ENCODE measurements at places on chromosomes 5 and 9.
A peak's percentile ranks its signal among the peaks of the same experiment; 100 is the strongest.

- DNase-seq: peak; percentile 64
These were observed at the start of gene NCS1 for GRCh38 chr9:130172161-130172857. TSS of gene NCS1 (plus strand) at chr9:130172404. CDS start at chr9:130172664, 260 bp downstream.

DNA sequence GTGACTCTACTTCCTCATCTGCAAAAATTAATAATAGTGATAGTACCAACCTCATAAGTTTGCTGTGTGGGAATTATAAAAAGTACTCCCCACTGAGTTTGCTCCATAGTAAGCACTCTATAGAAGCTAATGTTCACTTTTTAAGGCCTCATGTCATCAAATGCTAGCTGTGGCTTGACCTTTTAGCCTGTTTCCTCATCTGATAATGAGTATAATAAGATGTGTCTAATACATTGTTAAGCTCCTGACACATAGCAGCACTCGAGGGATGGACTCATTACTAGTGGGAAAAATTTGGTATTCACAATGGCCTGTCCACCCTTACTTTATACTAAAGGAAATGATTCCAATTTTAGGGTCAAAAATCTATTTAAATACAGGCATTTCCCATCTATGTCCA, 26.1 kb upstream of the CAST start:
- no peak for DNase-seq

DNA sequence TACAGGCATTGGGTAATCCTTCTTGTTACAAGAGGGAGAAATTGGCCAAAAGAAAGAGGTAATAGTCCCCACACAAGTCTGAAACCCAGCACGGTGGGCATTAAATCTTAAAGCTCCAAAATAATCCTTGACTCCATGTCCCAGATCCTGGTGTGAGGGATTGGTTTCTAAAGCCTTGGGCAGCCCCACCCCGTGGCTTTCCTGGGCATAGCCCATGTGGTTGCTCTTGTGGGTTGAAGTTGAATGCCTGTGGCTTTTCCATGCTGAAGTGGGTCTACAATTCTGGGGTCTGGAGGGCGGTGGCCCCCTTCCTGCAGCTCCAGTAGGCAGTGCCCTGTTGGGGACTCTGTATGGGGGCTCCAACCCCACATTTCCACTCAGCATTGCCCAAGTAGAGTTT, 91.8 kb upstream of the LARP1 start:
- no peak for DNase-seq

DNA sequence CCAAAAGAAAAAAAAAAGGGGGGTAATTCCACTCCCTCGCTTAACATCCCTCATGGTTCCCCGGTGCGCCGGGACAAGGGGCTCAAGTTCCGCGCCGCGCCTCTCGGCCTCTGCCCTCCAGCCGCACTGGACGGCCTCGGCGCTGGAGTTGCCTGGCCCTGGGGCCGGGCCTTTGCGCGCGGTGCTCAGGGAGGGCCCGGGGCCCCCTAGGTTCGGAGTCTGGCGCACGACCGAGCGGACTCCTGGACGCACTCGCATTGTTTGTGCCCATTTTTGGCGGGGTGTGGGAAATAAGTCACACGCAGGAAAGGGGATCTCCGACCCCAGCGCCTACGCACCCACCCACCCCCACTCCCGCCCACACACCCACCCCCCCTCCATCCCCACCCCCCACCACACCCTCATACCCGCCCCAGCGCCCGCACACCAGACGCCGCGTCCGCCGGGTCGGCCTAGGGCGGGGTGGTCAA, 381 bp downstream of the MED22 start:
- DNase-seq: no peak

- DNase-seq: no peak
These were observed 34.7 kb downstream of the ADAM19 start for GRCh38 chr5:157540707-157541446.

DNA sequence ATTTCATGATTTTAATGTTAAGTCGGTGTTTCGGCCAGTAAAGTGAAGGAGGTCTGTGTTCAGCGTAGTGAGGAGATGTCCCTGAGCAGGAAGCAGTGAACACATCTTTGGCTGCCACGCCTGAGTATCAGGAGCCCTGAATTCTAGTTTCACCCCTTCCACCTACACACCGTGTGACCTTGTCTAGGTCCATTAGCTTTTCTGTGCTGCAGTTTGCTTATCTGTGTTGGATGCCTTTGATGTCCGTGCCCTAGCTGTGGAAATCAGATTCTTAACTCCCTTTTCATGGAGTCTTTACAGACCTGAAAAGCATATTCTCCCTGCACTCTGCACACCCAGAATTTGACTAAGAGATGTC, 601 bp downstream of the FBXO38 start:
- no peak for DNase-seq

GRCh38 chr9:28503573-28503972, 930.3 kb upstream of the C9orf72 start:
- DNase-seq: no peak

DNA sequence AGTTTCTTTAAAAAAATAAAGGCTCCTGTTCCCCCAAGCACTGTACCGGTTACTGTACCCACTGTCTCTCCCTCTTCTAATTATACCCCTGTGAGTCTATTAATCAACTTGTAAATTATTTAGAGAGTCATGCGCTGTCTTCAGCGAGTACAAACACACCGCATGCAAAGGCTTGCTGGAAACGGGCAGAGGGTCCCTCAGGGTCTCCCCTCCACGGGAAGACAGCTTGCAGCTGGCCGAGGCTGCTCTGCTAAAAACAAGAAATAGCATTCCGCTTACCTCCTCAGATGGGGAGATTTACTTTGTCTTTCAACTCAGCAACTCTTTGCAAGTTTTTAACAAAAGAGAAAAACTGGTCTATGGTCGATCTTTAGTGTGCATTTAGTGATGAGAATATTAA, 71.8 kb downstream of the AK8 start:
- DNase-seq: no peak

DNA sequence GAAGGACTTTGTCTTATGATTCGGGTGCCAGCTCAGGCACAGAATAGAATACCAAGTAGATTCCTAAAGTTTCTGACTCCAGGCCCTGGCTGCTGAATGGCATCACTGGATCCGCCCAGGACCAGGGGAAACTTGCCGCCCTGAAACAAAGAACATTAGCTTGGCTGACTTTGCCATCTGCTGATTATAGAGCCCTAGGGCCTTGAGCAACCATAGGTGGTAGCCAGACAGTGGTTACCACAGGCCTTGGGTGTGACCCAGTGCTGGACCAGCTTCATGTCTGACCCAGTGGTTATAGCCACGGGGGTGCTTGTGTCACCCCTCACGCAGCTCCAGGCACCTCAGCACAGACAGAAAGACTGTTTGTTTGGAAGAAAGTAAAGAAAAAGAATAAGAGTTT, 62.7 kb downstream of the SSBP2 start:
- DNase-seq: no peak

GRCh38 chr5:179166886-179167841, 107.0 kb downstream of the ZNF354C start:
- DNase-seq: peak; percentile 61

DNA sequence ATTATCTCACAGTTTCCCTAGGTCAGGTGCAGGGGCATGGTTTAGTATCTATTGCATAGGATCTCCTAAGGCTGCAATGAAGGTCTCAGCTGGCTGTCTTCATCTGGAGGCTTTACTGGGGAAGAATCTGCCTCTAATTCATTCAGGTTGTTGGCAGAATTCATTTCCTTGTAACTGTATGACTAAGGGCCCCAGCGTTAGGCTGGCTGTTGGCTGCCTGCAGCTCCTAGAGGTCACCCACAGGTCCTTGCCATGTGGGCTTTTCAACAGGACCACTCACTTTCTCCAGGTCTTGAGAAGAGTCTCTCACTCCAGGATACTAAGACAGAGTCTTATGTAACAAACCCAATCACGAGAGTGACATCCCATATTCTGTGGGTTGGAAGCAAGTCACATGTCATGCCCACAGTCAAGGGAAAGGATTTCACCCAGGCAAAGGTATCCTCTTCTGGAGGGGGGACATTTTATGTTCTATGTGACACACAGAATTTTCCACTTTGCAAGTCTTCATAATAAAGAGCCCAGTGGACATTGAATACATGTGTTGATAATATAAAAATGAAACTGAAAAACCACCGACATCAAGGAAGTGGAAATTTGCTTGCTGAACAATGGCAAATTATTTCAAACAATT, 38.2 kb downstream of the HMHB1 start:
- no peak for DNase-seq
